ENCODE measurements at places on chromosomes 1 and 21. TPM values are rescaled to one million over a fixed set of nuclear protein-coding genes. Genes with fewer than 3 reads are reported as not detected.

The CFAP126 gene
- 3.4 TPM for total RNA-seq

DNA sequence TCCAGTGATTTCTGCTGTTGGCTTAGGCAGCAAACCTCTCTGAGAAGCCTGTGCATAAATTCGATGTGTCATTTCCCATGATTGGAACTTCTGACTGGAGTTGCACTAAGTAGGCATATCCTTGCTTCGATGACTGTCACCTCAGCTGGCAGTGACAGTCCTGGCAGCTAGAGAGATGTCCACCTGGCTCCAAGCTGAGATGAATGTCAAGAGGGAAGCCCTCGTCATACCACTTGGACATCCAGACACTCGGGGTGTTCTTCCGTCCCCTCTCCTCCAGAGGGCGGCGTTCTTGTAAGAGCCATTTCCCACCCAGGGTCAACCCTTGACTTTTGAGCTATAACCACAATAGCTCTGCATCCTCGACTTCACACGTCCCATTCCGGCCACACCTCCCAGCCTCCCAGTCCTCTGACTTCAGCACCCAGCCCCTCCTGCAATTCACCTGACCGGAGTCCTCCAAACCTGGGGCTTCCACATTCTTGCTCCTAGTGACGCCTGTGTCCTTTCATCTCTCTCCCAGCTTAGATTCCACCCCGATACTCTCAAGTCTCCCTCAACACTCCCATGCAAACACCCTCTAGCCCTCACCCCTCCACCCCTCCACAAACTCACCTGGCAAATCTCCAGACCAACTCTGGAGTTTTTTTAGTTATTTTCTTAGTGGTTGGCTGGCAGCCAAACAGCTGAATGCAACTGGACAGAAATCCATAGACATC is 17.3 kb downstream of the CA6 start:
- DNase-seq = no peak

The OLIG2 gene
- not detected for total RNA-seq

DNA sequence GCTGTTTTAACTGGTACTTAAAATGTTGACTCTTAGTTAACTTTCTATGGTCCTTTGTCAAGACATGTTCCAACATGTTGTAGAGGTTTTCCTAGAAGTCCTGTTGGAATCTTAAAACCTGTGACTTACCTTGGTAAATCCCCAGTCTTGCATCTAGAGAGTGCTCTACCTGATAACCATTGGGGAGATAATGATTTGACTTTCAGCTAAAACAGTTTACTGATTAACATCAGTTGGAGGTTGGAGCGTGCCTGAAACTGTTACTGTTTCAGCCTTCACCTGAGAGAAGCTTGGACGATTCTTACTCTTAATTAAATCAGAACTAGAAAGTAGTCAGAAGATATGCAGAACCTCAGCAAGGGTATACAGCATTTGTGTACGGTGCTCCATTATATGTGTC is 8.8 kb downstream of the MDM4 start:
- no peak for DNase-seq

DNA sequence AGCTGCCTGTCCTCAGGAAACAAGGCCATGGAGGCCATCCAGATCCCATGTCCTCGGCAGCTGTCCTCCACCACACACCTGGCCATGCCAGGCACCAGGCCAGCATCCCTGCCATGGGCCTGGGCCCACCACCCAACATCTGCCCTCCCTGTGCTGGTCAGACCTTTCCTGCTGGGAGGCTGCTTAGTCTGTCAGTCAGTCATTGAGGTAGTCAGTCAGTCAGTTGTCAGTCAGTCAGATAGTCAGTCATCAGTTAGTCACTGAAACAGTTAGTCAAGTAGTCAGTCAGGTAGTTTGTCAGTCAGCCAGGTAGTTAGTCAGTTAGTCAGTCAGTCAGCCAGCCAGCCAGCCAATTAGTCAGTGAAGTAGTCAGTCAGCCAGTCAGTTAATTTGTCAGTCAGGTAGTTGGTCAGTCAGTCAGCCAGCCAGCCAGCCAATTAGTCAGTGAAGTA is 17.2 kb downstream of the KRTAP10-1 start:
- no peak for DNase-seq

DNA sequence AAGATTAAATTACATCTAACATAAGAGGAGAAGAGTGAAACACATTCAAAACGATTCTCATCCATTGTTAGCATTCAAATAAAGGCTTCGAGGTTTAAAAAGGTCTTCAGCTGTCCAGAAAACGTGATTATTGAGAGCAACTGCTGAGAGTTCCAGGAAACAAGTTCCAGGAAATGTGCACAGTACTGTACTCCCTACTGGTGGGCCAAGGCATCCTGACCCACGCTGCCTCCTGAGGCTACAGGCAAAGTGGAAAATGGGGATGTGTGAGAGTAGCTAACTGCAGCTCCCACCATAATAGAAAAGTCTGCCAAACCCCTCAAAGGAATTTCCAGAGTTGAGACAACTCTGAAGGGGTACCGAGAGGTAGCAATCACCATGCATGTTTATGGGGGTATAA is 2.0 kb downstream of the VAV3 start:
- DNase-seq = no peak

The MYCL gene
- total RNA-seq = 4.2 TPM

DNA sequence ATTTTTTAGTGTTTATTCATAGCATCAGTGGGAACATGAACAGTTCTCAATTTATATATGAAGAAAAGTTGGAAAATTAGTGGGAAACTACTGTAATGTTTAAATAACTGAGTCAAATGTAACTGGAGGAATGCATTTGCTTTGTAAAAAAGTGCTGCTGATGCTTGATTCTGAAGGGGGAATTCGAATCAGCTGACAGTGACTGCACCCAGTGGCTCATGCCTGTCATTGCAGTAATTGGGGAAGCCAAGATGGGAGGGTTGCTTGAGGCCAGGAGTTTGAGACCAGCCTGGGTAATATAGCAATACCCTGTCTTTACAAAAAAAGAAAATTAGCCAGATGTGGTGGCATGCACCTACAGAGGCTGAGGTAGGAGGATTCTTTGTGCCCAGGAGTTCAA is 398.4 kb downstream of the ZP4 start:
- DNase-seq = no peak

GRCh38 chr21:31289702-31290101 is 54.4 kb downstream of the TIAM1 start:
- no peak for DNase-seq

DNA sequence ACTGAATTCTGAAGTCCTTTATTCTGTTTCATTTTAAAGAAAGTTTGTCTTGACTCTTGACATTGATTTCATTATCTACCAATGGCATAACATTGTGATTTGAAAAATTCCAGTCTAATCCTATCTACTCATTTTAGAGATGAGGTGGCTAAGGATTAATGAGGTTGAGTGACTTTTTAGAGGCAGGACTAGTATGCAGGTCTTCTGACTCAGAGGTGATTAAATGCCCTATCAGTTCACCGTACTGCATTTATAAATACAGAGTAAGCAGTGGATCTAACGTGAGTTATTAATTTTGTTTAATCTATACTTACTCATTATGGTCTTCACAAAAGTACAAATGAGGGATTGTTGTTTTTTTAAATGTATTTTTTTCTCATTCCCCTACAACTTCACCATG is 277.6 kb downstream of the PTBP2 start:
- no peak for DNase-seq

The S100A2 gene
- 152 TPM for total RNA-seq

DNA sequence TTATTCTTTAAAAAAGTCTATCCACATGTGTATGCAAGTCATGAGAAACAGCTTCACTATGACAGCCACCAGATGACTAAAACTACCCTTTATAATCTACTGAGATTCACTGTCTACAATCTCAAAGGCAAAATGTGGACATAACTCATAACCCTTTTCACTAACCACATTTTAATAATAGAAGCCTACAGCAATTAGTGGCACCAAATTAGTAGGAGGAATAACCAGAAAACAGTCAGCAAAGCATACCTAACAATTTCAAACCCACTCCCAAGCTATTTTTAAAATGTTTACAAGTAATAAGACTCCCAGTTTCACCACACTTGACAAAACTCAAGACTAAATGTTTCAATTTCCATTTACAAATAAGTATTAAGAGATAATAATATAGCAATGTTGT is 442.9 kb downstream of the PTPRC start:
- DNase-seq = no peak

DNA sequence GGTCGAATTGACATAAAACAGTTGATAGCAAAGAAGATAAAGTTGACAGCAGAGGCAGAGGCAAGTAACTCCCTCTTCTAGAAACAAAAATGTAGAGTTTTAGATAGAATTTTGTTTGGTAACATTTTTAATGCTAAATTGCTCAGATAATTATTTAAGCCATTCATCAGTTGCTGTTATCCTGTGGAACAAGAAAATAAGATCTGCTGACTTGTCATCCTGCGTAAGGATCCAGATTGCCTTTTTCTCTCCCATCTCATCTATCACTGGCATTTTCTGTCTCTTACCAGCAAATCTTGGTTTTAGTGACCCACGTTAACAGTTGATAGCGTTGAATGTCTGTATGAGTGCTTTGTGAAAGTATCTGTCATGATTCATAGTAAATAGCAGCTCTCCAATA is 29.8 kb downstream of the SOAT1 start:
- DNase-seq = no peak

The CHD1L gene
- total RNA-seq = 27.7 TPM

DNA sequence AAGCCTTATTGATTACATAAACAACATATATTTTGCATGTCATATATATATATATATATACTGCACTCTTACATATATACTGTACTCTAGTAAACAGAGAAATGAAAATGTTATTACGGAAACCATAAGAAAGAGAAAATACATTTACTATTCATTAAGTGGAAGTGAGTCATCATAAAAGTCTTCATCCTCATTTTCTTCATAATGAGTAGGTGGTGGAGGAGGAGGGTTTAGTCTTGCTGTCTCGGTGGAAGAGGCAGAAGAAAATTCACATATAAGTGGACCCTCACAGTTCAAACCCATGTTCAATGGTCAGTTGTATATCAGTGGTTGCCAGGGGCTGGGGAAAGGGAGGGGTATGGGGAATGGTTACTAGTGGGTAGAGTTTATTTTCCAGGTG is 8.0 kb upstream of the IFNLR1 start:
- no peak for DNase-seq

- DNase-seq = peak; percentile 45
Observed at GRCh38 chr21:43196826-43197225, 28.0 kb downstream of the CRYAA start.

The STRIP1 gene
- total RNA-seq = 31.1 TPM

- DNase-seq = no peak
Observed at GRCh38 chr1:206050655-206051235, 2.2 kb upstream of the RHEX start.

DNA sequence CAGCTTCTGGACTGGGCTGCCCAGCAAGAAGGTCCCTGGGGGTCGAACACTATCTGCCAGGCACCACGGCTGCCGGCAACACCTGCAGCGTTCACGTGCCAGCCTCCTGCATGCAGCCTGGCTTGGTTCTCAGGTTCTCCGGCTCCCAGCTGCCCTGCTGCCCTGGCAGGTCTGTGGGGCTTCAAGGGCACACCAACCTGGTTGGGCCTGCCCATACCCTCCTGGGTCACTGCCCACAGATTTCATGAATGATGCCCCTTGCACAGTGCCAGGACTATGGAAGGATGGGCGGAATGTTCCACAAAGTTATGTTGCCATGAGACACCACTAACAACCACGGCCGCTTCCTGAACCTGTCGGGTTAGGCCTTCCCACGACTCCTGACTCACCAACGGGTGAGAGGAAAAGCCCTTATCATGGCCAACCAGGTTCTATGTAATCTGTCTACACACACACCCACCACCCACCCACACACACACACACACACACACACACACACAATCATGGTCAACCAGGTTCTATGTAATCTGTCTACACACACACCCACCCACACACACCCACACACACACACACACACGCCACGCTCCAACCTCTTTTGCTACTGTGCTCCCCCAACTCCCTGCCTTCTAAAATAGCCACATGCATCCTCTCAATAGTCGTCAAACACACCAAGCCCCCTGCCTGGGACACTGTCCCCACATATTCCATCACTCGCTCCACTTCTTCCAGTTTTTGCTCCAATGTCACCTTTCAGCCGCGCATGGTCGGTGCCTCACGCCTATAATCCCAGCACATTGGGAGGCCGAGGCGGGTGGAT is 32.2 kb downstream of the HSPG2 start:
- no peak for DNase-seq

The HRNR gene
- not detected for total RNA-seq

The DNAH14 gene
- 25.1 TPM for total RNA-seq

The PTGER3 gene
- 9.0 TPM for total RNA-seq

Measured in kidney (tissue), 22 donors.